ENCODE measurements at places on chromosomes 12 and 14.
A peak's percentile ranks its signal among the peaks of the same experiment; 100 is the strongest.

GRCh38 chr12:124289634-124290600, 5.0 kb upstream of the RFLNA start:
- DNase-seq = peak; percentile 40

- no peak for DNase-seq
Measured at GRCh38 chr12:95582230-95583058, 31.2 kb upstream of the USP44 start.

DNA sequence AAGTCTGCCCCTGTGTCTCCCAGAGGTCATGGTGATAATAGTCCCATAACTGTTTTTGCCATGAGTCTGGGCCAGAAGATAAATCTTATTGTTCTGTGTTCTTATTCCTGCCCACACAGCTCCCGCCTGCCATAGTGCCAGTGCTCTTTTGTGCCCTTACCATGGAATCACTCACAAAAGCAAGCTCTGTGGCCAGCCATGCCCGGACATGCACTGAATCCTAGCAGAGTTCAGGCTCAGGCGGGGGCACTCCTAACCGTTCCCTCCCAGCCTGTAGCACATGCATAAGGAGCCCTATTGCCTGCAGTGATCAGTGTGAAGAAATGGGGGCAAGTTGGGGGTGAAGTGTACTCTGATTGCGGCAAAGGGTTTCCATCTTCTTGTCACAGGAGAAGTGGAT, 33.3 kb downstream of the DHRS2 start:
- DNase-seq = no peak

GRCh38 chr14:106845286-106846087, 1319.1 kb downstream of the TMEM121 start:
- DNase-seq = no peak

GRCh38 chr12:20513189-20513588, 144.9 kb downstream of the PDE3A start:
- no peak for DNase-seq

GRCh38 chr12:4003576-4003975, 130.4 kb upstream of the PARP11 start:
- no peak for DNase-seq
